Neural progenitor cell (in vitro differentiated cells): ENCODE measurements at places on chromosomes 1 and 21.

- DNase-seq = no peak
Measured at GRCh38 chr1:101022294-101022693, 3.3 kb downstream of the DPH5 start.

- DNase-seq = peak; percentile 38
Measured at GRCh38 chr1:201456499-201457309, 12.3 kb downstream of the PHLDA3 start.

GRCh38 chr1:63703701-63704107, 70.1 kb upstream of the ROR1 start:
- DNase-seq = no peak

GRCh38 chr21:32303385-32303784, 4.7 kb downstream of the MRAP start:
- no peak for DNase-seq

DNA sequence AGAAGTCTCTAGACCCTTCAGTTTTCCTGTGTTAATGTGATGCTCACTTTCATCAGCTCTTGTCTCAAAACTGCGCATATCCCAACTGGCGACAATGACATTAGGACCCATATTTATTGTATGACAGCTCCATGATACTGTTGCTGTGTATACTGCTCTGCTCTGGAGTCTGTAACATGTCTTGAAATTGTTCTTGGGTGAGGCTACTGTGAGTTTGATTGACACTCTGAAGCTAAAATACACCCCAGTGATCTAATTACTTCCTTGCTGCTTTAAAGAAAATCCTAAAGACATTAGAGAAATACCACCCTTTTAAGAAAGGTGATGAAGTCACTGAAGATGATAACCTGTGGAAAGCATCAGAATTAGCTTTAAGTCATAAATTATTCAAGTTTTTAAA, 1046.2 kb downstream of the KCNT2 start:
- DNase-seq = no peak

DNA sequence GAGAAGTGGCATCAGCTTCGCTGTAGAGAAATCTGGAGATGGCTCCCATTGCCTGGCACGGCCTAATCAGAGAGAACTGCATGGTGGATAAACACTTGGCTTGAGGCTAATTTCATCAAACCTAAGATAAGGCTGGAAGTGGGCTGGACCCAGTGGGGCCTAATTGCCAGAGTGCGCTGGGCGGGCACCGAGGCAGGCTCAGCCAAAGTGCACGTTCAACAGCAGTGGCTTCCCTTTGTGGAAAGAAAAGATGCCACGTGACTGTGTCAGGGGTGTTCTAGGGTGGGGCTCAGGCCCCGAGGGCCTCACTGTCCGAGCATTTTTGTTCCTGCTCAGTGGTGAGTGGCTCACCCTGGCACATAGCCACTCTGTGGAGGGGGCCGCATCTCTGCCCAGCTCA, 5.8 kb downstream of the PLCH2 start:
- DNase-seq = no peak

GRCh38 chr1:207565546-207566468, 69.8 kb downstream of the CR1 start:
- DNase-seq = peak; percentile 34

DNA sequence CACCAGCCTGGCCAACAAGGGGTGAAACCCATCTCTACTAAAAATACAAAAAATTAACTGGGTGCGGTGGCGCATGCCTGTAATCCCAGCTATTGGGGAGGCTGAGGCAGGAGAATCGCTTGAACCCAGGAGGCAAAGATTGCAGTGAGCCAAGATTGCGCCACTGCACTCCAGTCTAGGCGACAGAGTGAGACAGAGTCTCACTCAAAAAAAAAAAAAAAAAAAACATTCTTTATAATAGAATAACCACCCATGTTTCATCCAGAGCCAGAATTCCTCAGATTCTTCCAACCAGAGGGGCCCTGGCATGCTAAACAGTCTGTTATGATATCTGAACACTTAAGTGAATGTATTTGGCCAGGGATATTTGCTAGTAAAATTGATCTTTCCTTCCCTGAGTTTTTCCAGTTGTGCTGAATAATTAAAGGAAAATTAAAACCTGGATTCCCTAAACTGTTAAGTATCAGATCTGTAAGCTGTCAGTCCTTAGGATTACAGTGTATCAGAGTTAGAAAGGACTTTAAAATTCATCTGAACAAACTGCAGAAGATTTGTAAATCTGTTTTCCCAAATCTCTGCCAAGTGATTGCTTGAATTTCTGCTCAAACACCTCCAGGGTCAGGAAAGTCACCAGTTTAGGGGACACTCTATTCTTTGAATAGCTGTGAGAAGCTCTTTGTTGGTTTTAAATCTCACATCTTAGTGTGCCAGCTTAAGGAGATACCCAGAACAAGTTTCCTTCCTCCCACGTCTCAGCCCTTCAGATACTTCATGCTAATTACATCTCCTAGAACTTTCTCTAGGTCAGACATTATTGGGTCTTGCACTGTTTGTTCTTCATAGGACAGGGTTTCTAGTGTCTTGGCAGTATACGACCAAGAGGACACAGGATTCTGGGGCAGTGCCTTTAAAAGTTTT, 84.6 kb upstream of the BMP8A start:
- peak; percentile 39 for DNase-seq

DNA sequence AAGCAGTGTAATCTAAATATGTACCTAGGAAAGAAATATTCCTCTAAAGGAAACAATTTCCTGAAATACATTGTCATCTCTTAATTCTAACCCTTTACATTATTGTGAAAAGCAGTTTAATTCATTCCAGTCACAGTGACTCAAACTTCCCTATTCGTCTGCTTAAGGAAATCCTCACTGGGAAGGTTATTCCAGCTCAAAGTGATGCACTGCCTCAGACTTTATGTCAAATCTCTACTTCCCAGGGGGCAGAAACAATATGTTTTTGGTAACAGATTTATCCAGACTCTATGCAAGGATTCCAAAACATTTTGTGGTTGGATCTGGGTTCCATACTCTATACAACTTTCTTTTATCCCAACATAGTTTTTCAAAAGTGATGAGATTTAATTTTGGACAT, 145.2 kb downstream of the NTMT2 start:
- no peak for DNase-seq

- DNase-seq = no peak
Measured at GRCh38 chr1:223001653-223002634, 141.1 kb downstream of the TLR5 start.

DNA sequence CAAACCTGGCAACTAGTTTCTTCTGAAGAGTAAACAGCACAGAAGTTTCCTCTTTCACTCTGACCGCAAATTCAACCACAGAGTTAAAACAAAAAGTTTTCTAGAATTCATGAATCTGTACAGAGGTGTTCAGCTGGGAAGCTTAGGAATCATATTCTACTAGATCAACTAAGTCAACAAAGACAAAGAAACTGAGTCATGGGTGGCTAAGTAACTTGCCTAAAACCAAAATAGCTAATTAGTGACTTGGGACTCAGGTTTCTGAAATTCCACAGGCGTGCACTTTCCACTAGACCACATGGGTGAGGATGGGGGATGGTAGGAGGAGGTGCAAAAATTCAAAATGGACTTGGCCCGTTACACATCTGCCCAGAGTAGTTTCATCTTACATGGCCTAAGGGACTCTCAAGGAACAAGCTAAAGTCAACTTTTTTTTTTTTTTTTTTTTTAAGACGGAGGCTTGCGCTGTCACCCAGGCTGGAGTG, 25.8 kb downstream of the PTPN14 start:
- DNase-seq = no peak

- DNase-seq = peak; percentile 66
Measured at GRCh38 chr1:54980528-54981241, at the start of gene TMEM61. Gene TMEM61 (plus strand): TSS chr1:54980628. CDS start chr1:54981066, 438 bp downstream.

DNA sequence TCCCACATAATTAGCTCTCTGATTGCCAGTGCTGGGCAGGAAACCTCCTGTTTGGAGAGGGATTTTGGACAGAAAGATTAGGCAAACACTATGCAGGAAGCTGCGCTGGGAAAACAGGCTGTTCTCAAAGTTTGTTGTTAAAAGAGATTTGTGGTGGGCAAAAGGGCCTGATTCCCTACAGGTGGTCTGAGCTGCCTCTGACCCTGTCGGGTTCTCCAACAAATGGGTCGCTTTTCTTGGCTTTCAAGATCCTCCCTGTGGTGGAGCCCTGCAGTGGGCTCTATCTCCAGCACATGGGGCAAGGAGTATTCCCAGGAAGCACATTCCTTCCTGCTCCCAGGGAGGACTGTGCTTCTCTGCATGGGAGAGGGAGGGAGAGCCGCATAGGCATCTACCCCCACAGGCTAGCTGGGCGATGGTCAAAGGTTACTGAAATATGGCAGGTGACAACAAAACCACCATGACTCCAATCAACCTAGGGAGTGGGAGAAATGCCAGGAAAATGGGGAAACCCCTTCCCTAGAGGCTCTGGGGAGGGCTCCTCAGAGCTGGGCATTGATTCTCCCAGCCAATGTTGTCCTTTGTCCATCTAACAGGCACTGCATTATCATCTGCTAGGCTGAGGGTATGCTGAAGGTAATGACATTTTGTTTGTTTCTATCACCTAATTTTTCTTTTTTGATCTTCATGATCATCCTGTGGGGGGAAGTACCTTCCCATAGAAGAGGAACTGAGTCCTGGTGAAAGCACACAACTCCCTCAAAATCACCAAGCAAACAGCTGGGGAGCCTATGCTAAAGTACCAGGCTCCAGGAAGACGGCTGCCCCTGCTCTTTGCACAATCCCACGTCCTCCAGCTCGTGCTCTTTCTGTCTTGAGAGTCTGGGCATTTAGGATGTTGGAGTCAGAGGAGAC, 85.3 kb downstream of the PLXNA2 start:
- peak; percentile 49 for DNase-seq

- no peak for DNase-seq
Measured at GRCh38 chr21:32448803-32449594, 36.5 kb downstream of the EVA1C start.

DNA sequence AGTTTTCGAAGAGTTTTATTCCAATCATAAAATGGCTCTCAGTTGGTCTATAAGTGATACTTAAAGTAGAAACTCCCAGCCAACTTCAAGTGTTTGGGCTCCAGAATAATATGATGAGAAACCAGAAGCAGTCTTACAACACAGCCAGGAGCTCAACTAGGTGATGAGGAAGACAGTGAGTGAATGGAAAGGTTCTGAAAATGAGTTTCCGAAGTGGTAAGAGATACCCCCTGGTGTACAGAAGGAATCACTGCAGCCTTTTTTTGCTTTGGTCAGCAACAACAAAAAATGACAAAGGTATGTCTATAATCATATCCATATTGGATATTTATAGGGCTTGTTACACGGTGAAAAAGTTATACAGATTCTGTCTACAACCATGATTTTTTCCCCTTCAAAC, 16.5 kb downstream of the KRTAP19-1 start:
- DNase-seq = peak; percentile 39

GRCh38 chr1:211975152-211975941, 60.0 kb downstream of the INTS7 start:
- DNase-seq = no peak

DNA sequence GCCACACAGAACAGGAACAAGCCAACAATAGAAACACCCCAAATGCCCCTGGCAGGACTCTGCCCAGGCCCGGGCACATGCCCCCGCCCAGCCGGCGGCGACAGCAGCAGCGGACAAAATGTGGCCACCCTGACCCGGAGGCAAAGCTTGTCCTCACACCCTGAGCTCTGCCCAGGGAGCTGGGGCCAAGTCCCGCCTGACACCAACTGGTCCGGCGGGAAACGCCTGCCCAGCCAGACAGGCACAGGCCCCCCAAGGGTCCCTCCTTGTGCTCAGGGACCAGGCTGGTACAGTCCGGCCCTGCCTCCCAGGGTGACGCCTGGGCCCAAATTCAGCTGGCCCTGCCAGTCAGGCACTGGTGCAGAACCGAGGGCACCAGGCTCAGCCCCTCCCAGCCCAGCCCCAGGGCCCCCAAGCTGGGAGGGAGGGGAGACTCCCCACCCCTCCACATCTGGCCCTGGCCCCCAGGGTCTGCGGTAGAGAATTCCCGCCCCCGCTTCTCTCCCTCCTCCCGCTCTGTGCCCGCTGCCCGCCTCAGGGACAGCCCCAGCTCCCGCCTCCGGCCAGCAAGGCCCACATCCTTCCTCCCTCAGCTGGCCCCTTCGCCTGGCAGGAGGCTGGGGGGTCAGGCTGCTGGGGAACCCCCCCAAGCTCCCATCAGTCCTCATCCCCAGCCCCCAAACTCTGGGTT, 2.0 kb downstream of the AHDC1 start:
- peak; percentile 47 for DNase-seq

DNA sequence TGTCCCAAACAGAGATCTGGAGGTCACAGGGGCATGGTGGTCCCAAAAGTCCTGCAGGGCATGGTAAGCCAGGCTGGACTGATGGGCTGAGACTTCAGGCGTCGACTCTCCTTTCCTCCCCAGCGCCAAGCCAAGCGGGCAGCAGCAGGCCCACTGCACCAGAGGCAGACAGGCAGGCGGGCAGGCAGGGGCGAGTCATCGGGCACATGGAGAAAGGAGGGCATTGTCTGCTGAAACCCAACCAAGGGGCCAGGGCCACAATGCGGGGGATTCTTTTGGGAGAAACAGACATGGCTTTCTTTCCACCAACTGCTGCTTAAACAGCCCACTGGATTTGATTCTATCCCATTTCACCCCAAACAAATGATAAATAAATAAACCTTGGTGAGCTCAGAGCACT, 46.2 kb downstream of the TRABD2B start:
- no peak for DNase-seq

- DNase-seq = no peak
Measured at GRCh38 chr1:72166426-72166825, 115.9 kb downstream of the NEGR1 start.

DNA sequence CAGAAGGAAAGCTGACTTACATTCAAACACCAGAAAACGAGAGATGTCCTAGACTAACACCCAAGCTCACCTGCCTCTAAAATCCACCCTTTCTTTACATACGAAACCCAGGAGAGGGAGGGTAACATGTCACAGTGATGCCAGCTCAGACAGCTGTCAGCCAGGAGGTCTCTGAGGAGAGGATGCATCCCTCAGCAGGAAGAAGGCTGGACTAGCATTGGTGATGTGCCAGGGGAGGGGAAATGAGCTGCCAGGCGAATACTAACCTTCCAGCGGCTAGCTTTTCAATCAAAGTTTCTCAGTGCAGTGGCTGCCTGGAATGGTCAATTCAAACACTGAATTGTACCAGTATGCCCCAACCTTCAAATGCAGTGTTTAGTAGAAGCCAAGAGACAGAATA, 3.6 kb upstream of the UBE2G2 start:
- DNase-seq = no peak

- no peak for DNase-seq
Measured at GRCh38 chr1:18481190-18481920, 625 bp downstream of the KLHDC7A start.

GRCh38 chr1:181704546-181704945, 221.2 kb downstream of the CACNA1E start:
- DNase-seq = peak; percentile 52

GRCh38 chr1:65581119-65581518, 160.7 kb downstream of the LEPR start:
- DNase-seq = no peak

- DNase-seq = no peak
Measured at GRCh38 chr1:14138687-14139086, 438.7 kb downstream of the PRDM2 start.

- DNase-seq = no peak
Measured at GRCh38 chr1:34696981-34697380, 57.9 kb upstream of the GJB5 start.
